H1 (cell line): ENCODE measurements at places on chromosomes 7 and 10. TPM values are rescaled to one million over a fixed set of nuclear protein-coding genes. Genes with fewer than 3 reads are reported as not detected.

The TPK1 gene
- 1.8 and 2.7 TPM in 2 replicates for total RNA-seq

- no peak overlapping the region for H3K4me3 ChIP-seq
- H3K27ac ChIP-seq, result no peak overlapping the region
- DNase-seq, result no peak
- no peaks in the 10 kb centered on the region for H3K36me3 ChIP-seq
These were observed 54.5 kb upstream of the CD36 start for GRCh38 chr7:80583901-80584300.

The GRID1 gene
- 0.15 and 0.22 TPM in 2 replicates for total RNA-seq

DNA sequence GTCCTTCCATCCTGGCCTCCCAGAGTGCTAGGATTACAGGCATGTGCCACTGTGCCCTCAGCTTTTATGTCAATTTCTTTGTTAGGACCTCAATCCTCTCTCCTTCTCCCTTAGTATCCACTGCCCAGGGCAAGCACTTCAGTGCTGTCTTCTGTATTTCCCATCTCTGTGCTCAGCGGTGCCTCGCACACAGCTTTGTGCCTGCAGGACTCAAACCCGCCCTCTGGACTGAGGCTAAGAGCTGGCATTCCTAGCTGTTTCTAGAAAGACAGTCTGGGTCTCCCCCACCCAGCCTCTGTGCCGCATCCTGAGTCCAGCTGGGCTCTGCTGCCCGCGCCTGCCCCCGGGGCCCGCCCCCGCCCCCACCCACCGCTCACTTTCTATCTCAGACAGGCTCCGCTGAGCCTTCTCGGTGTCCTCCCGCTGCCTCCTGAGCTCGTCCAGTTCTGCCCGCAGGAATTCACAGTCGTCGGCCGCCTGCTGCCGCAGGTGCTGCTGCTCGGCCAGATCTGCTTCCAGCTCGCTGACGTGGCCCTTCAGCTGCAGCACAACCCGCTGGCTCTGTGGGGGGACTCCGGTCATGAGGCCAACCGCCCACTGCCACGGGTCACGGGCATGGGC lies 67.3 kb downstream of the SPDYE5 start:
- no peak for DNase-seq
- peaks cover 66% of the 10 kb centered on the region for H3K36me3 ChIP-seq
- no peaks in the 10 kb centered on the region for H3K4me1 ChIP-seq
- H3K4me3 ChIP-seq, result no peak overlapping the region
- no peaks in the 10 kb centered on the region for H3K27me3 ChIP-seq

GRCh38 chr10:24973163-24973562 lies 20.8 kb upstream of the PRTFDC1 start:
- no peak overlapping the region for H3K4me3 ChIP-seq
- H3K27ac ChIP-seq, result no peak overlapping the region
- H3K27me3 ChIP-seq, result no peaks in the 10 kb centered on the region
- DNase-seq, result no peak

GRCh38 chr7:158055726-158056510 lies 531.7 kb downstream of the PTPRN2 start:
- no peak for DNase-seq
- H3K27ac ChIP-seq, result no peak overlapping the region
- no peaks in the 10 kb centered on the region; the same call in 1 of the 2 replicates for H3K4me1 ChIP-seq
- H3K36me3 ChIP-seq, result no peaks in the 10 kb centered on the region
- H3K4me3 ChIP-seq, result no peak overlapping the region

DNA sequence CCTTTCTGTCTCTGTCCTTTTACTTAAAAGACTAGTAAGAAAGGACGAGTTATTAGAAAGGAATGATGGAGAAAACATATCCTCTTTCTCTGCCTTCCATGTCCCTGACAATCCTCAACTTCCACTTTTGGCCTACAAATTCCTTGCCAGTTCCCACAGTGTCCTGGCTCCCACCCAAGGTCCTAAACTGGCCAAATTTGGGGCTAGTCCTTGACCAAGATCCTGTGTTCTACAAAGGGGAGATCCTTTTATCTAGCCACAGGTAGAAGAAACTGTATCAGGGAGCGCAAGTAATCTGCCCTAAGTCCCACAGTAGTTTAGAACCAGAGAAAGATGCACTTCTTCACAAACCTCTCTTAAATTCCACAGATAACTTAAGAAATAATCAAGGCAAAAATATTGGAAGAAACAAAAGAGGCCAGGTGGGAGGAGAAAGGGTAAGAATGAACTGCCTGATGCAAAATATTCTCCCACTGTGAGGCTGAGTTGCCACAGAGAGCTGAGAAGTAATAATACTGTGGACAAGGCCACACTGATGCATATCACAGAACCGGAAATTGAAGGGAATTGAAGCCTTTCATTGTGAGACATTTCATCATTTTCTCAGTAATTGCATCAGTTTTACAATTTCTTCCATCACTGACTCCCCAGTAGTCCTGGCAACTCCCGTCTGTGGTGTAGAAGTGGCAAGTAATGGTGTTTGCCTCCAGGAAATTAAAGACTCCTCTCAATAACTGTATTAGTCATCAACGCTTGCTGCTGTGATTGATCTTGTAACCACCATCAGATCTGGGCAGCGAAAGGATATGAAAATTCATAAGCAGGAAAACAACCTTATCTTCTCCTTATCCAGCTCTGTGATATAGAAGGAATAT lies 47.2 kb downstream of the DNAJC12 start:
- H3K4me1 ChIP-seq, result peaks cover 4% of the 10 kb centered on the region
- no peak overlapping the region for H3K4me3 ChIP-seq
- H3K27me3 ChIP-seq, result no peaks in the 10 kb centered on the region
- H3K36me3 ChIP-seq, result no peaks in the 10 kb centered on the region

The NRAP gene
- total RNA-seq, result not detected in 2 replicates

- peak; percentile 53 for DNase-seq
- peaks cover 8% of the 10 kb centered on the region for H3K4me1 ChIP-seq
- peak overlapping the region; percentile 30; the same call in 1 of the 2 replicates for H3K4me3 ChIP-seq
- H3K27ac ChIP-seq, result peak overlapping the region; percentile 47; the same call in 1 of the 2 replicates
- H3K27me3 ChIP-seq, result no peaks in the 10 kb centered on the region
- H3K36me3 ChIP-seq, result no peaks in the 10 kb centered on the region
These were observed 28.1 kb downstream of the ARL4A start for GRCh38 chr7:12715372-12716133.

DNA sequence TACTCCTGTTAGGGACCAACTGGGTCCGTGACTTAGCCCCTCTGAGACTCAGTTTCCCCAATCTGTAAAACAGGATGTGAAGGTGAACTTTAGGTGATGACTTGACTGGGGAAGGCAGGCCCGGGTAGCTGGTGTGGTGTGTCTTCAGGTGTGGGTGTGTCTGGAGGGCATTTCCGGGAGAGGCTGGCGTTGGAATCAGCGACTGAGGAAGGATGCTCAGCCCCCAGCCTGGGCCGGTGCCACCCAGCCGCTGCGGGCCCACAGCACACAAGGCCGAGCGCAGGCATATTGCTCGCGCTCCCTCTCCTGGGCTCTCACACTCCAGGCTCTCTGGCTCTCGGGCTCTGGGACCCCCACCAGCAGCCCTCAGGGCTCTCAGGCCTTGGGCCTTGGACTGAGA lies 31.7 kb upstream of the CNPY1 start:
- no peaks in the 10 kb centered on the region; the same call in 1 of the 2 replicates for H3K4me1 ChIP-seq
- no peaks in the 10 kb centered on the region for H3K27me3 ChIP-seq
- no peak overlapping the region for H3K27ac ChIP-seq
- no peak overlapping the region for H3K4me3 ChIP-seq
- DNase-seq, result no peak
- H3K36me3 ChIP-seq, result no peaks in the 10 kb centered on the region

The VAX1 gene
- total RNA-seq, result not detected in 2 replicates

The TUBAL3 gene
- not detected in 2 replicates for total RNA-seq

The NEUROG3 gene
- total RNA-seq, result 0.31 TPM in 1 of 2 replicates, not detected in the other

The RSPH10B gene
- total RNA-seq, result 0.17 and 0.45 TPM in 2 replicates

The CRPPA gene
- 0.39 and 0.71 TPM in 2 replicates for total RNA-seq

DNA sequence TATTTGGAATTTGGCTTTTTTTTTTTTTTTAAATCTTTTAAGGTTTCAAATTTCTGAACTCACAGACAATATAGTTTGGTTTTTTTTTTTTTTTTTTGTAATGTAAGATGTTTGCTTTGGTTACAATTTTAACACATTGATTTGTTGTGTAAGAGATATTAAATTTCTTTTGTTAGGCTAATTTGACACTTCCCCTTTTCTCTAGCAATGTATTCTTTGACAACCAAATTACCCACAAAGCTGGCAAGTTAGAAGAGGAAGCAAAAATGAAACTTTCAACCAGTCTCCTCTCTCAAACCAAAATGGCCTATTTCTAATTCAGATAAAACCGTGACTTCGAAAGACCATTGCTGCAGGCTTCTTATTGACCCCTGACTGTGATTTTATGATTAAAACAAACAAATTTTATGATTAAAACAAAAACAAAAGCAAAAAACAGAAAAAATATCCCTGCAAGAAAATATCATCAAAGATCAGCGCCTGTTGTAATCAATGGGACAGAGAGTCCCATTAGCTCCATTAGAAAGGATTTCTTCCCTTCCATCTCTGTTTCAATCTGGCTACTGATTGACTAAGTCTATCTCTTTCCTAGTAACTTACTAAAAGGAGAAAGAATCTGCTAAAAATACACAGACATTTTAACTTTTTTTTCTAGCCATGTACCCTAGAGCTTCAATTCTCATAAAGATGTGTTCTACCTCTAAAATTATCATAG lies 489.2 kb downstream of the MDFIC start:
- DNase-seq, result no peak
- no peak overlapping the region for H3K27ac ChIP-seq

The PRTFDC1 gene
- total RNA-seq, result 6.6 and 8.0 TPM in 2 replicates

DNA sequence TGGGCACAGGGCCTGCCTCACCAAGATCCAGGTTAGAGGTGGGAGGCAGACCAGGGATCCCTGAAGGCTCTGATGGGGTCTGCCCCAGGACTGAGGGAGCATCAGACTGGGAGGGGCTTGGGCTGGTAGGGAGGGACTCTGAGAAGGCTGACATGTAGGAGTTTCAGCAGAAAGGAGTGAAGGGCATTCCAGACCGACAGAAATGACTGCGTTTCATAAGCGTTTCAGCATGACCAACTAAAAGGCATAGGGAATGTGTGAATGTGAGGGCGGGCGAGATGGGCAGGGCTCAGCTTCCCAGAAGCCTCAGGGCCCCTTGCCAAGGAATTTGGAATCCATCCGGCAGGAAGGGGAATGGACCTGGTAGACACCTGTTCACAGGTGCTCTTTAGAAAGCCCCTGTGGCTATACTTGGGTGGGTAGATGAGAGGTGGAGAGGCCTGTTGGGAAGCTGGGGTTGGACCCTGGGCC lies 24.9 kb upstream of the SLC29A3 start:
- H3K4me3 ChIP-seq, result no peak overlapping the region
- no peak for DNase-seq
- peaks cover 10% of the 10 kb centered on the region; the same call in 1 of the 2 replicates for H3K36me3 ChIP-seq
- H3K27me3 ChIP-seq, result no peaks in the 10 kb centered on the region
- H3K27ac ChIP-seq, result no peak overlapping the region

DNA sequence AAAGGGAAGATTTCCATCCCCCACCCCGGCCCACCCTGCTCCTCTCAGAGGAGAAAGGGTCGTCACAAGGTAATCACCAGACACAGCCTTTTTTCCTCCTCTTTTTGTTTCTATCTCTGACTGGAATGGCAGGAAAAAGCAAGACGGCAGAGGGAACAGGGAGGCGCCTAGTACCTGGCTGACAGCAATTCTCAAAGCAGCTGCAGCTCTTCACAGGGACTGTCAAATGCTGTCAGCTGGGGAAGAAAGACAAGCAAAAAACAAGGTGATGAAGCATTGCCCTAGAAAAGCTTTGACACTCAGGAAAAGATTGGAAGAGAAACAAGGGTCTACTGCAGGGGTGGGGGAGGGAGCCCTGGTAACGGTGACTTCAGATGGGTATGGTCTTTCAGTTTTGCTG lies 52.7 kb downstream of the GNA12 start:
- no peak for DNase-seq
- peaks cover 25% of the 10 kb centered on the region for H3K36me3 ChIP-seq
- no peak overlapping the region for H3K4me3 ChIP-seq
- no peaks in the 10 kb centered on the region for H3K4me1 ChIP-seq

The GARS1 gene
- total RNA-seq, result 247 and 270 TPM in 2 replicates

GRCh38 chr7:80014511-80014910 lies 120.1 kb upstream of the GNAI1 start:
- no peak overlapping the region for H3K27ac ChIP-seq
- H3K4me1 ChIP-seq, result no peaks in the 10 kb centered on the region
- DNase-seq, result no peak
- no peaks in the 10 kb centered on the region for H3K27me3 ChIP-seq
- no peak overlapping the region for H3K4me3 ChIP-seq
- H3K36me3 ChIP-seq, result no peaks in the 10 kb centered on the region

- no peak overlapping the region for H3K27ac ChIP-seq
- no peak overlapping the region for H3K4me3 ChIP-seq
- no peak for DNase-seq
- no peaks in the 10 kb centered on the region for H3K27me3 ChIP-seq
- H3K36me3 ChIP-seq, result no peaks in the 10 kb centered on the region
These were observed 2.1 kb downstream of the ADD3 start for GRCh38 chr10:110009736-110010475.

The PAX4 gene
- not detected in 2 replicates for total RNA-seq

DNA sequence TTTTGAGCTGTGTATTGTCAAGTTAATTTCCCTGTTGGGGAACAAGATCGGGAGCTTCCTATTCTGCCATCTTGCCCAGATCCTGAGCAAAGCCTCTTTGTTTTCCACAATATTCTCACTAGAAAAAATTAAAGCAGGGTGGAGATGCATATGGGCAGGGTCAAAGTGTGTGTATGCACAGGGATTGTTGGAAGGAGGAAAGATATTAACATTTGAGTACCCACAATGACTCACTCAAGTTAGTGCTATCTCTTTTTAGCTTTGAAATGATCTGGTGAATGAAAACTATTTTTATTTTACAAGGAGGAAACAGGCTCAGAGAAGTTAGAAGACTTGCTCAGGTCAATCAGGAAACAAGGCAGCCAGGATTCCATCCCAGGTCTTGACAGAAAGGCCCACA lies 6.7 kb upstream of the BTBD16 start:
- H3K27ac ChIP-seq, result no peak overlapping the region
- peaks cover under 1% of the 10 kb centered on the region; the same call in 1 of the 2 replicates for H3K36me3 ChIP-seq
- no peak for DNase-seq
- no peaks in the 10 kb centered on the region for H3K4me1 ChIP-seq

The LRRC4 gene
- total RNA-seq, result 13.4 and 15.1 TPM in 2 replicates

GRCh38 chr10:132884041-132884440 lies 58.3 kb downstream of the CFAP46 start:
- no peak overlapping the region for H3K27ac ChIP-seq
- DNase-seq, result no peak
- H3K27me3 ChIP-seq, result no peaks in the 10 kb centered on the region
- no peak overlapping the region for H3K4me3 ChIP-seq
- no peaks in the 10 kb centered on the region for H3K4me1 ChIP-seq

The CCL26 gene
- total RNA-seq, result 14.8 and 14.9 TPM in 2 replicates

The ZNF365 gene
- 0.42 and 0.43 TPM in 2 replicates for total RNA-seq
